Activated CD8-positive, alpha-beta T cell treated with anti-CD3 and anti-CD28 coated beads, Interleukin-2, amount 10 ng/mL, durations not matched to agents 7 days and 5 days (primary cell): ENCODE measurements at places on chromosomes 12 and 14.

DNA sequence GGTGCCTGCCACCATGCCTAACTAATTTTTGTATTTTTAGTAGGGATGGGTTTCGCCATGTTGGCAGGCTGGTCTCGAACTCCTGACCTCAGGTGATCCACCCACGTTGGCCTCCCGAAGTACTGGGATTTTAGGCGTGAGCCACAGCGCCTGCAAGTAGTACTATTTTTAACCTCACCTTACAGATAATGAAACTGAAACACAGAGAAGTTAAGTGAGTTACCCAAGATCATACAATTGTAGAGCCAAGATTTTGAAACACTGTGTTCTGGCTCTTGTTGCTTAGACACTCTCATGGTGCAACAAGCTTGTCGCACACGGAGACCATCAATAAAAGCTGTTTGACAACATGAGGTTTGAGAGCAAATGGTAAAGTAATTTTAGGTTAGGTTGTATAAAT, 159.1 kb upstream of the LMNTD1 start:
- DNase-seq = no peak

- no peak for DNase-seq
Measured at GRCh38 chr12:52605542-52605941, 4.3 kb upstream of the KRT72 start.

- no peak for DNase-seq
Measured at GRCh38 chr12:116650585-116651087, 87.2 kb downstream of the SPRING1 start.

- DNase-seq = peak; percentile 73
Measured at GRCh38 chr12:95998611-95999286, 2.6 kb upstream of the HAL start.

GRCh38 chr14:51691176-51691575, 39.5 kb downstream of the FRMD6 start:
- DNase-seq = no peak
